ENCODE measurements at places on chromosomes 3 and 15.

DNA sequence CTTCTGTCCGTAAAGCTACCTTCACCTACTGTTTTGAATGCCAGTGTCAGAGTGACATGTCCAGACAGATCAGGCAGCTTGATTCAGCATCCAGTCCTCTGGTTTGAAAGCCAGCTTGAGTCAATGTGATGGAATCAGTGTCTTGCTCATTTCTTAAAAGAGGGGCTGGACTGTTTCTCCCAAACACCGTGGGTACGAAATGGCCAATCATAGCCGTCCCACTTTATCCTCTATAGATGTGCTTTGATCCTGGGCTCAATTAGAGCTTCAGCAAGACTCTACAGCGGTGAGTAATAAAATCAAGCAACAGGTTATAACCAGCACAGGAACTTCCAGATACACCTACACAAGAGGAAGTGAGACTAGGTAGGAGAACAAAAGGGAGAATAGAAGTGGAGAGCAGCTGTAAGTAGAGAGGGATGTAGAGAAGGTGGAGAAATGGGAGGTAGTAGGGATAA is 17.0 kb upstream of the OR5K1 start:
- DNase-seq, result no peak

DNA sequence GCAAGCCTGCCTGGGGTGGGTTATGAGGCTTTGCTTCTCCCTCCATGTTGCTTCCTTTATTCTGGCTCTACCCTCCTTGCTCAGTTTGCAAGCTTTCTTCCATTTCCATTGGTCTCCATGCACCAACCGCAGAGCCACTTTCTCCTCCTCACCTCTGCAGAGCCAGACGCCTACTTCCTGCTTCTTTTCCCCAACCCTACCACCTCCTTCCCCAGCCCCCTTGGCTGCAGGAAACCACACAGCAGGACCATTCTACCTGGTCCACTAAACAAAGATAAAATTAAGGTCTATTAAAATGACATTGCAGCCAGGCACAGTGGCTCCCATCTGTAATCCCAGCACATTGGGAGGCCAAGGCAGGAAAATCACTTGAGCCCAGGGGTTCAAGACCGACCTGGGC is 10.0 kb upstream of the CAV3 start:
- no peak for DNase-seq

DNA sequence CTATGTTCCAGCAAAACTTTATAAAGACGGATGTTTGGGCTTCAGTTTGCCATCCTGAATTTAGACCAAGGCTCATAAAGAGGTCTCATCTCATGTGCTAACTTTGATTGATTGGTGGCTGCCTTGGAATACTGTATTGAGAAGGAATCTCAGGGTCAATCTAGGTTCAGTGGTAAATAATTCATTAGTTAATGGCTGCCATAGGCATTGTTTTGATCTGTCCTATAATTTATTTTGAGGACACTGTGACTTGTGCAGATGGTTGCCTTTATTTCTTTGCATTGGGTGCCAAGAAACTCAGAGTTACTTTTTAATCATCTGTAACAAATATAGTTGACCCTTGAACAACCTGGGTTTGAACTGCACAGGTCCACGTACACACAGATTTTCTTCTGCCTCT is 159.8 kb downstream of the B3GALNT1 start:
- DNase-seq, result no peak

GRCh38 chr3:189625572-189625971 is 5.6 kb upstream of the TP63 start:
- no peak for DNase-seq

- no peak for DNase-seq
Observed at GRCh38 chr15:50318697-50319096, 36.3 kb downstream of the GABPB1 start.

- no peak for DNase-seq
Observed at GRCh38 chr3:191425322-191425734, 35.6 kb upstream of the PYDC2 start.

GRCh38 chr3:48695393-48695753 is 9.7 kb upstream of the NCKIPSD start:
- no peak for DNase-seq

DNA sequence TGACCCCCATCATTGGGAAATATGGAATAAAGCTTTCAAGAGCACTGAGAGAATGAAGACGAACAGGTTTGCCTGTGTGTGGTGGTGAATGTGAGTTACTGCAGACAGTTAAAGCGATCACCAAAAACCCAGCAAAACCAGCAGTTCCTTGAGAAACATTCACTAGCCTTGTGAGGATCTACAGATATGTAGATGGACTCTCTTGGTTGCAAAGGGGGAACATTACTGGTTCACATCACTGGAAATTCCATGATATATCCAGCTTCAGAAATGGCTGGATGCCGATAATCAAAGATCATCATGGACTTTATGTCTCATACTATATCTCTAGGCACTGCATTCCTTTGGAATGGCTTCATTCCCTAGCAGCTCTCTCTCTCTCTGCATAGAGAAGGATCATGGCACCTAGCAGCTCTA is 10.2 kb upstream of the HERC1 start:
- no peak for DNase-seq

- no peak for DNase-seq
Observed at GRCh38 chr15:93378558-93378957, 289.5 kb upstream of the RGMA start.

GRCh38 chr3:115808244-115808643 is 184.9 kb downstream of the GAP43 start:
- DNase-seq, result no peak

DNA sequence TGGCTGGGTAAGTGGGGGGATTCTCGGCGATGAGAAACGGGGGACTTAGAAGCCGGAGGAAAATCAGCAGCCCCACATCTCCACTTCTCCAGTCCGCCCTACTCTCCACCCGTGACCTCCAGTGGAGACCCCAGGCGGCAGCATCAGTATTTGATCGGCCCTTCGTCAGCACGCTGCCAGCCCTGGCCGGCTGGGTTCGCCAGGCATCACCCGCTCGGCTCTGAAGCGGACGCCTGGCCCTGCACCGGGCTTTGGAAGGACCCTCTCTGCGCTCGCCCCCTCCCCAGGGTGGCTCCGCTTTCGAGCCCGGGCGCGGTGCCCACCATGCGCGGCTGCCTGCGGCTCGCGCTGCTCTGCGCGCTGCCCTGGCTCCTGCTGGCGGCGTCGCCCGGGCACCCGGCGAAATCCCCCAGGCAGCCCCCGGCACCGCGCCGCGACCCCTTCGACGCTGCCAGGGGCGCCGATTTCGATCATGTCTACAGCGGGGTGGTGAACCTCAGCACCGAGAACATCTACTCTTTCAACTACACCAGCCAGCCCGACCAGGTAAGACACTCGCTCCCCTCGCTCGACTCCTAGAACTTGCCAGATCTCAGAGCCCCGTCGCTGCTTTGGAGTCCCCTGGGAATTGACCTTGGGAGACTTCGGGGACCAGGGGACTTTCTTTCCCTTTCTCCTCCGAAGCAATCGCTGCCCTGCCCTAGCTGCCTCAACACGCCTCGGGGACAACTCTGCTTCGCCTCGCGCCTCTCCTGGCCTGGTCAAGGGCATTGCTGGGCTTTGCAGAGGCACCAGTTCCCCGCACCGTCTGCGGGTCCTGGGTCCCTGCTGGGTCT is 561 bp downstream of the SIDT1 start:
- DNase-seq, result peak; percentile 64

- DNase-seq, result no peak
Observed at GRCh38 chr3:169241991-169242707, 421.4 kb downstream of the MECOM start.

DNA sequence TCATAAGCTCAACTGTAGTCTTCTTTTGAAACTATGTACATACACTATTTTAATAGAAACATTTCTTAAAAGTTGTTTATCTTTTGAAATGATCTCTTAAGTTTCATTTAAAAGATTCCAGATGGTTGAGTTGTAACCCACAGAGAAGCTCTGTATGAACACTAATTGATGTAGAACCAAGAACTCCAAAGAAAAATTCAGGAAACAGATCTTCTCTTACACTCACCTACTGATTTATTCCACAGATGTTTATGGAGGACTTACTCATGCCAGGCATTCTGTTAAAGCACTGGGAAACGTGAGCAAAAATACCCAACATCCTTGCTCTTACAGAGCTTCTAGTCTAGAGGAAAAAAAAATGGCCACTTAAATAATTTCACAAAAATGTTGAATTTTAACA is 551.1 kb downstream of the NAALADL2 start:
- no peak for DNase-seq

DNA sequence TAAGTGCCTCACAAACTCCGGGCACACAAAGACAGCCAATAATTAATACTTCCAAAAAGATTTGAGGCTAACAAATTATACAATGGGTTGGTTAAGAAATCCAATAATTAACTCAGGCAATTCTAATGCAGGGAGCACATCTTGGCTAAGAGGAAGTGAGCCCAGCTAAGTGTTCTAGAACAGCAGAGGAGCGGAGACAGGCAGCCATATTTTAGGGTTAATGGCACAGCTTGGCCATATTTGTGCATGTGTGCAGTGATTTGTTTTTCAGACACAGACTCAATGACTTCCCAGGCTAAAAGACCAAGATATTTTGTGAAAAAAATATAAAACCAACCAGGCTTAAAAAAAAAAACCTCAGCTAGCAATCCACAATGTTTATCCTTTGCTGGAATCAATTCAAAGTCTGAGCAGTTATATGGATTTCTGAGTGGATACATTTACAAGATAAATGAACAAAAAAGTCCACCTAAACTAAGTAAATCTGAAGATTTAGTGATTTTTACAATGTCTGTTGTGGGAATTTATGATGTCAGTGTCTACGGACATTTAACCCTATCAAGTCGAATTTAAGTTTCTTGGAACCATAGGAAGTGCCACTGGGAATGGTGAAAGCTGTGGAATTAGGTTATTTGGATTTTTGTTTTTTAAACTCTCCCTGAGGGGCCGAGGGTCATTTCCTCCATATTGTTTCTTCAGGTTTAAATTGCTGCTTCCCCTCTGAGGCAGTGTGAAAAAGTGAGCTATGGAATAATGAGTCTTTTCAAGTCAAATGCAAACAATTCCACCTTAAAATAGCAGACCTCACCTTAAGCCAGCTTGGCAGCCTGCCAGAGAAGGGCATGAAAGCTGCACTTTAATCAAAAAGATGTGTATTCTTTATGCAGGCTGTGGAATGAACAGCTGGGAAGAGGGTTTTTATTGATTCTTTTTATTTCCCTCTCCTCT is 413.7 kb upstream of the TBL1XR1 start:
- DNase-seq, result no peak

GRCh38 chr15:93384886-93385285 is 295.9 kb upstream of the RGMA start:
- no peak for DNase-seq

DNA sequence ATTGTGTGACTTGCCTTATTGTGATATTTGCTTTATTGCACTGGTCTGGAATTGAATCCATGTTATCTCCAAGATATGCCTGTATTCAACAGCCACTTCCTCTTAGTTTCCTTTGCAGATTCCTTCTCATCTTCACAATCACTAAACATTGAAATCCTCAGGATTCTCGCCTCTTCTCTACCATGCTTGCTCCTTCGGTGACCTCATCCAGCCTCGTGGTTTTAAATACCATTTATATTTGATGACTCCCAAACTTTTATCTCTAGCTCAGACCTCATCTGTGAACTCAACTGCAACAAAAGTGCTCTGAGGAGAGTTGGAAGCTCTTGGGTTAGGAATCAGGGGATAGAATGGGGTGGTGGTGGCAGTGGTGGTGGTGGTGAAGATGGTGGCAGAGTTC is 19.9 kb downstream of the POLR2M start:
- no peak for DNase-seq

GRCh38 chr15:60531801-60532200 is 52.9 kb upstream of the ICE2 start:
- DNase-seq, result no peak

DNA sequence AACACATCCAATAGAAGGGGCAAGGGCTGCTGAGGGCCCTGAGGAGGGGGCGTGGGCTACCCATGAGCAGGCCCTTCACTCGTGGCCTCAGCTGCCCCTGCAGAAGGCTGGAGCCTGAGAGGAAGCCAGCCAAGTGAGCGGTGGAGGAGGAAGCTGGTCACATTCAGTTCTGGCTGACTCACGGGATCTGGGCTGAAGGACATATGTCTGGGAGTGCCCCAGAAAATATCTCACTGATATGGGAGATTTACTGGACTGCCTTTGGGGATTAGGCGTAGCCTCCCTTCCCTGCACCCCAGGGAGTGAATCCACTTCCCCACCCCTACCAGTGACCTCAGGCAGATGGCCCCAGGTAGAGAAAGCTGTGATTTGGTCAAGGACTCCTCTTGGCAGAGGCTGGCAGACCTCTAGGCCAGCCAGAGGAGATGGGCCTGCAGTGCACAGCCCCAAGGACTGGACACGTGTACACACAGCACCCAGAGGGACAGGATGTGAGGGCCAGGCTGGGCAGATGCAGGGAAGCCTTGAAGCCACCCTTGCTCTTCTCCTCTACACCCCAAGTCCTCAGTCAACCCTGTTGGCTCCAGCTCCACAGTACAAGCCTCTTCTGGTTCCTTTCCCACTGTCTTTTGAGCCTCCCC is 14.2 kb upstream of the ANKDD1A start:
- no peak for DNase-seq

- no peak for DNase-seq
Observed at GRCh38 chr15:64950888-64951287, 38.8 kb downstream of the SPG21 start.

GRCh38 chr3:173255555-173255954 is 114.5 kb upstream of the SPATA16 start:
- no peak for DNase-seq

- no peak for DNase-seq
Observed at GRCh38 chr3:97720417-97720816, 44.1 kb upstream of the ARL6 start.

DNA sequence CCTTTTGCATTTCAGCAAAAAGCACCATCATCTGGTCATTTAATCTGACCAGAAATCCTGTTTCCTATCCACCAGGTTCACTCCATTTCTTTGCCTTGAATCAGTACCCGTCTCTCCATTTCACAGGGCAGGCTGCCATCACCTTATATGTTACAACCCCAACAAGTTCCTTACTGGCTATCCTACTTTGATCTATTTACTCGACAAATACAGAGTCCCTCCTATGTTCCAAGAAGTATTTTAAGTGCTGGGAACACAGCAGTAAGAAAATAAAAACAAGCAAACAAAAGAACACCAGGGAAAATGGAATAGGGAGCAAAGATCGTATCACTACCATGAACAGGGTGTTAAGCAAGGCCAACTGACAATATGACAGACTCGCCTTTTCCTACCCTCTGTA is 295.2 kb upstream of the WNT5A start:
- no peak for DNase-seq

DNA sequence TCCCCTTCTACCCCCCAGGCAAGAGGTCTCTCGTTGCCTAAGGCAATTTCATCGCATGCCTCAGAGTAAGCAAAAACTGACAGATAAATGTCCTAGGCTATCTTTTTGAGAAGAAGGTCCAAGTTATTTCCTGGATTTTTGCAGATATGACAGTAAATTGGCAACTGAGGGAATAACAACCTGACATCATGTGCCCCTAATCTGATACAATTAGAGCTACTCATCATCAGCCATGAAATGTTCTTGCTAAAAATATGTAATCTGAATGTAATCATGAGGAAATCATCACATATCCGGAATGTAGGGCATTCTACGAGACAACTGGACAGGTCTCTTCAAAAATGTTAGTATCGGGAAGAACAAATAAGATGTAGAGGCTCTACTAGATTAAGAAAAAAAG is 44.1 kb downstream of the TNIK start:
- DNase-seq, result no peak

- no peak for DNase-seq
Observed at GRCh38 chr15:42108806-42109205, 14.4 kb upstream of the PLA2G4D start.
